Activated gamma-delta T cell treated with Interleukin-2 at 50 U/mL for 16 hours (primary cell): ENCODE measurements at places on chromosomes 16 and 17.

DNA sequence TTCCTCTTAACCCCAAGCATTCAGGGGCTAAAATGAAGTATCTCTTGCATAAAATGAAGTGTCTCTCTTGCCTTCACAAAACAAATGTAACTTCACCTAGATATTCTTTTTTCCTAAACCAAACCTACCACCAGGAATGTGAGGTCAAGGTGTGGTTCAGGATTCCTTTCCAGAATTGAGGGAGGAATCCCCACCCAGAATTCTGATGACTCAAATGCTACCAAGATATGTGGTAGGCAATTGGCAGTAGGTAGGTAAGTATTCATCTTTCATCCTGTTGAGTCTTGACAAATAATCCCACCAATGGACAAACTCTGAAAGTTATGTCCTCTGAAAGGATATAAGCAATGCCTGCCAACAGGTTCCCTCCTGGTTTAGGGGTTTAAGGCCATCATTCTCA is 26.2 kb downstream of the TRIM16 start:
- DNase-seq: no peak

GRCh38 chr17:64983708-64984107 is 64.4 kb upstream of the LRRC37A3 start:
- no peak for DNase-seq

GRCh38 chr17:72901657-72902056 is 190.8 kb downstream of the SLC39A11 start:
- no peak for DNase-seq

DNA sequence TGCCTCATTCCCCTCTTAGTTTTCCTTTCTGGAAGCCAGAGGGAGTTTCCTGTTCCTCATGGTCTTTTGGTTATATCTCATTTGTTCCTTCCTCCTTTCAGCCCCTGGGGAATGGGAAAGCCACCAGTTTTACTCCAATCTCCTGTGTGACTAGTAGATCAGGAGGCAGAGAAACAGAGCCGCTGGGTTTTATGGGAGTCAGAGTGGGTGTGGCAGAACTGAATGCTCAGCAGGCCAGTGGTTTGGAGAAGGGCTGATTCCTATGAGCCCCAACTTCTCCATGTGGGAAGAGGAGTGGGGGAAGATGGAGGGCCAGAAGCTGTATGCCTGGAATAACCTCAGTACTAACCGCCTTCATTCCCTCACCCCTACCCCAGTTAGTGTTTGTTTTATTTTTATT is 4.1 kb downstream of the DNAH2 start:
- no peak for DNase-seq

GRCh38 chr16:1385232-1385631 is 29.3 kb downstream of the UNKL start:
- no peak for DNase-seq

DNA sequence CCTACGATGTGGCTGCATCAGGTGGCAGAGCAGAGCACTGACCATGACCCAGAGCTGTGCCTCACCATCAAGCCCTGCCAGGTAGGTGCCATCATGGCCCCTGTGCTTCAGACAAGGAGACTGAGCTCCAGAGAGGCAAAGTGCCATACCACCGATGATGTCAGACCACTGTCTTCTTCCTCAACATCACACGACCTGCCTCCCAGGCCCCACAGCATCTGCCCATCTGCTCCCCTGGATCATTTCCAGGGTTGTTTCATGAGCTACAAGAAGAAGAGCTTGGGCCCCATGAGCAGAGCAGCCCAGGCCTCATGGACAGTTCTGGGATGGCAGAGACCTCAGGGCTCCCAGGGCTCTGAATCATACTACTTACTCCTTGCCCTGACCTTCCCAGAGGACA is 9.9 kb downstream of the XYLT1 start:
- no peak for DNase-seq

- no peak for DNase-seq
Observed at GRCh38 chr17:40340327-40340726, 24.2 kb downstream of the GJD3 start.

GRCh38 chr17:74280093-74280513 is 6.1 kb downstream of the DNAI2 start:
- peak; percentile 46 for DNase-seq

GRCh38 chr16:62869837-62870236 is 833.6 kb upstream of the CDH8 start:
- no peak for DNase-seq

DNA sequence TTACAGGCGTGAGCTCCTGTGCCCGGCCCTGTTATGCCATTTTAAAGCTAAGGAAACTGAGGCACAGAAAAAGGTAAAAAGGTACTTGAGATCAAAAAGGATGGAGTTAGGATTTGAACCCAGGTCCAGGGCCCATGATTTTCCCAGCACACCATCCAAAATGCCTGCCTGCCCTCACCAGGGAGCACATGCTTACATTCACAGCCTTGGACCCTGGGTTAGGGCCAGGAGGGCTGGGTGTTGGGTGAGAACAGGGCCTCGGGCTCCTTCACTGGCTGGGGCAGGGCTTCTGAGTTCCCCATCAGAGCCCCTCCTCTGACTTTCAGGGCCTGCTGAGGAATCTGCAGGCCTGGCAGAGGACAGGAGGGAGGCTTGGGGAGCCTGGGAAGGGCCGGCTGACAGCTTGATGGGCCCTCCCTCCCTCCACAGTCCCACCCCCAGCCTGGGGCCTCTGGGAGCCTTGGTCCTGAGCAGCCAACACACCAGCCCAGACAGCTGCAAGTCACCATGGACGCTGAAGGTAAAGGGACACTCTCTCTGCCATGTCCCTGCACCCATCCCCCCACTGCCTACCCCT is at the start of gene QPRT:
QPRT (plus strand) TSS at position 490 of the 577 bp plus-strand sequence; CDS start at position 508, 18 bp downstream.
- no peak for DNase-seq

- DNase-seq: no peak
Observed at GRCh38 chr17:49157784-49158183, 25.2 kb downstream of the B4GALNT2 start.

DNA sequence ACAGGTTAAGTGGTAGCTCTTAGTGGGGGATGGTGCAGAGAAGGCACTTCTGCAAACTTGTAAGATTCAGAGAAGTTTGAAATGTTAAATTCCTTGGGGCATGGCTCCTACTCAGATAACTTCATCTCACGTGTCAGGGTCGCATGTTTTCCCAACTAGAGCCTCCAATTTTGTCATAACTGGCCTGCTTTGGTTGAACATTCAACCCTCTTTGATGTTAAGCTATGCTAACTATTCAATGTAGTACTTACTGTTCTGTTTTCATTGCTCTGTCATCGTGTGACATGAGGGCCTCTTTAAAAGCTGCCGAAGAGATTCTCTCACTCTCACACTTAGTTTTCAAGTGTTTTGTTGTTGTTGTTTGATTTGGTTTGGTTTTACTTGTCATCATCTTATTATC is 280.8 kb downstream of the CDH11 start:
- no peak for DNase-seq

- DNase-seq: no peak
Observed at GRCh38 chr17:11553135-11553534, 45.1 kb upstream of the DNAH9 start.

DNA sequence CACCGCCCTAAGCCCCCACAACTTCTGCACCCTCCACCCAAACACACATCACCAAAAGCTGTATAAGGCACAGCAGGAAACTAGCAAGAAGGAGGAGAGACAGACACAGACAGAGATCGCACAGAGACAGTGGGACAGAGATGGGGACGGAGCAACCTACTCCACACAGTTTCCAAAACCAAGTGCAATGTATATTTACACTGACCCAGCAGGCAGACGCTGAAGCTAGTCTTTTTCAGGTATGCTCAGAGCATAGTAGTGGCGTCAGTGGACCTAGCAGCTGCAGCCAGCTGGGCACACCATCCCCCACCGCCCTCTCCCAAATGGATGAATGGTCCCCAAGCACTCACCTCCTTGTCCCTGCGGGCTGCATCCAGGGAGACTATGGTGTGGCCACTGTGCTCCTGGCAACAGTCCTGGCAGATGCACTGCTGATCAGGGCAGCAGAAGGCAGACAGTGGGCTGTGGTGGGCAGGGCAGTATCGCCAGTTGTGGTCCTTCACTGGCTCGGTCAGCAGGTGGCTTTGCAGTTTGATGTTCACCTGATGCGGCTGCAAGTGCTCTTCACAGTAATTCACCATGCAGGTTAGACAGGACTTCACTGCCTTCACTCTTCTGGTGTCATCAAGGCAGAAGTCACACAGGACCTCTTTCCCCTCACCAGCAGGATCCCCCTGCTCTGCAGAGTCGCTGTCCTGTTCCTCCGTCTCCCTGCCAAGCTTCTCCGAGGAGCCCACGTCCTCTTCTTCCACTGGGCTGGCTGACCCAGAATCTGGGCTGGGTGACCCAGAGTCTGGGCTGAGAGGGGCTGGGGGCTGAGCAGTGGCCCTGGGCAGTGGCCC is 31.5 kb upstream of the FBXW10B start:
- no peak for DNase-seq

GRCh38 chr17:81440511-81441244 is 45.4 kb downstream of the BAHCC1 start:
- DNase-seq: no peak

- DNase-seq: no peak
Observed at GRCh38 chr17:72388765-72389473, 268.1 kb downstream of the SOX9 start.

DNA sequence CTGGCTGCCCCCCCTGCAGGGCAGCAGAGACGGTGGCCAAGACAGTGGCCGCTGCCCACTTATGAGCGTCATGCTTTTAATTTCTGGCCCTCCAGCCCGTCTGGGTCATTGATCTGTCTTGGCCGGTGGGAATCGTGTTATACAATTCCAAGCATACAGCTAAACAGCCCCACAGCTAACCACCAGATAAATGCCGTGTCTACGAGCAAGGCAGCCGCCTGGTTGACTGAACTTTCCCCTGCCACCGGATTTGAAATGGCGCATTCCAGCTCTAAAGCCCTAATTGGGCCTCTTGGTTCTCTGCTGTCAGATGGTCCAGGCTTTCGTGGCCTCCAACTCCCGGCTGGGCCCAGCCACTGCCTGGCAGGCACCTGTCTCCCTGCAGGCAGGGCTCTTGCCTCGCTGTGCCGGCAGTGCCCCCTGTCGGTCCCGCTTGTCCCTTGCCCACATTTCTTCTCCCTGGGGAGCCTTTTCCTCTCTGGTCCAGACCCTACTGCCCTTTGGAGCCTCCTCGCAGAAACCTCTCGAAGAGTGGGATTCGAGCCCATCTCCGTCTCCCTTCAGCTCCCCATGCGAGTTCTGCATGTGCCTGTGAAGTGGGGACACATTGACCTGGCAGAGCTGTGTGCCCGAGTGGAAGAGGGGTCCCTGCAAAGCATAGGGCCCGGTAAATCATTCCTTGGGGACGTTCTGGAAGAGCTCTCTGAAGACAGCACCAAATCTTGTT is 1.8 kb upstream of the RBFOX3 start:
- DNase-seq: no peak

GRCh38 chr17:67132366-67132765 is 88.0 kb downstream of the CACNG1 start:
- DNase-seq: no peak

GRCh38 chr16:80158766-80159165 is 382.0 kb upstream of the DYNLRB2 start:
- no peak for DNase-seq

DNA sequence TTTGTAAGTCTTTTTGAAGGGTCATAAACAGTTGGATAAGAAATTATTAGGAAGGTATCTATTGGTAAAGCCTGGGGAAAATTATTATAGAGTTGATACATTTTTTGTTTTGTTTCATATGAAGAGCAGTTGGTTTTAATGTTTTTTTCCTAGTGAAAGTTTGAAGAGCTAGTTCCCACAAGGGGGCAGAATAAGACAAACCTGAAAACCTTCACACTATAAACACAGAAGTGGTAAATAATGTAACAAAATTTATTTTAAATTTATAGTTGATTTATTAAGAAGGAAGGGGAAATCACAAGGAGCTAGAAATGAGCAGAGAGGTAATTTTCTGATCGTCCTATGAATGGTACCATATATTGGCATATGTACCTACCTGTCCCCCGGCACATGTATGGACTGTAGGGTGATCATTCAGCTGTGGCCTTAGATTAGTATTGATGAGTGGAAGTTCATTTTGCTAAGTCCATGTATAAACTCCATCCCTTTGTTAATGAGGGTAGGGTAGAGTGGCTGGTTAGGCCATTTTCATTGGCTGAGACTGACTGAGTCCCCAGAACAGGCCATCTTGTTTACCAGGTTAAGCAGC is 116.3 kb downstream of the TANC2 start:
- no peak for DNase-seq
